ENCODE measurements at places on chromosomes 16 and 17.

DNA sequence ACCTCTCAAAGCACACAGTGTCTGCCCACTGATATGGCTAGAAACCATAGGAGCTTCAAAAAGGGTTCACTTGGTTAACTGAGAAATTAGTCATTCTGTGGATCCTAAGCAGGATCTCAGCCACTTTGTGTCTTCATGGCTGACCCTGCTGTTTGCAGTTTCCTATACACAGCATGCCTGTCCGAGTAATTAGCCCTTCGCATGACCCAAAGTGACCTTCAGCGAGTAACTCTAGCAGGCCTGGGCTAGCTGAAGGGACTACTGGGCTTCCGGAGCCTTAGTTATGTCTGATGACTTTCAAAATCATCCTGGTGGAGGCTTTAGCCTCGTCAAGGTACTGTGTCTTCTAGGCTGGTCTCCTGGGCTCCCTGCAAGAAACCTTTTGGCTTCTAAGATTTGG, 28.9 kb upstream of the FBXW10B start:
- no peak for DNase-seq

DNA sequence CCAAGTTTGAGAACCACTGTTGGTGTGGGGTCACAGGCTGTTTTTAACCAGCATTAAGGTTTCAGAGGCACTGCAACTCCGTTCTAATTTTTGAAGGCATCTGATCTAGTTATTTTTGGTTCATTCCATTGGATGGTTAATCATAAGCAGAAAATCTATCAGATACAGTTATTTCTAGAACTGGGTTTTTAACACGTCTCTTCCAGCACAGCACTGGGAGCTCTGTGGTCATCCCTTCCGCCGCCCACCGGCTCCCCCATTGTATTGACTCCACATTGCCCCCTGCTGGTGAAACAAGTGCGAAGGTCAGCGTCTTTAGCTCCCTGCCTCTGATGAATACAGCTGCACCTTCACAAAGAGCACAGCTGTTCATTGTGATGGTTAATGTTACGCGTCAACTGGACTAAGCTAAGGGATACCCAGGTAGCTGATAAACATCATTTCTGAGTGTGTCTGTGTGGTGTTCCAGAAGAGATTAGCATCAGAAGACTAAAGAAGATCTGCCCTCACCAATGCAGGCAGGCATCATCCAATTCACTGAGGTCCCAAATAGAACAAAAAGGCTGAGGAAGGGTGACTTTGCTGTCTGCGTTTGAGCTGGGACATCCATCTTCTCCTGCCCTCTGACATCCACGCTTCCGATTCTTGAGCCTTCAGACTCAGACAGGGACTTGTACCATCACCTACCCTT, 8.5 kb downstream of the CCL18 start:
- DNase-seq: peak; percentile 78

- peak; percentile 59 for DNase-seq
Measured at GRCh38 chr16:20901436-20902112, 1.0 kb downstream of the LYRM1 start.

- no peak for DNase-seq
Measured at GRCh38 chr17:72466606-72467005, 345.8 kb downstream of the SOX9 start.

DNA sequence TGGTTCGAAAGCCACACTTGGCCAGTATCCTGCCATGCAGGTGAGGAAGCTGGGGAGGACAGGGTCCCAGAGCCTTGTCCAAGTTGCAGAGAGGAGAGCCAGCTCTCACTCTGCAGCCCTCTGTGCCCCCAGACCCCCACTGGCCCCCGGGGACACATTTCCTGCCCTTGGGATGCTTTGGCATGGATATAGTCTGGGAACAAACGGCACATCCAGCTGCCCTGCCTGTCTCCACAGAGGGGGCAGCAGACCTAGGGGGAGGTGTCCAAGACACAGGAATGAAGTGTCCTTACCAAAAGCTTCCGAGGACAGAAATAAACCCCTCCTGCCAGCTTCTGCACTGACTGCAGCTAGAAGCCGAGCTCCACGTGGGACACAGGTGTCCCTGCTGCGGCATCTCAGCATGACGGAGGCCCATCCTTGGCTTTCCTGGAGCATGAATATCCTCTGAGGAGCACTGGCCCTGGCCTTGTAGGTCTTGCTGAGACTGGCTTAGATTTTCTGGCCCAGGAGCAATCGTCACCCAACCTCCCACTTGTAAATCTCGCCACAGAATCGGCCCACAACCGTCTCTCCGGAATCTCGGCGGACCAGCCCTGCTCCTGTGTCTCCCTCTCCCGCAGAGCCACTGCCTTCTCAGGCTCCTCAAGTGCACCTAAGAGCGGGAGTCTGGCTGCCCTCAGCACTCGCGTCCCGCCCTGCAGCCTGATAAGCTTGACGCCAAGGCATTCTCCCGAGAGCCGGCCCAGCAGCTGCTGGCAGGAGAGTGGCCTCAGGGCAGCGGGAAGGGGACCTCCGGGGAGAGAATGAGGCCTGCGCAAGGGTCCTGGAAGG, 1.1 kb upstream of the CAPN15 start:
- peak; percentile 23 for DNase-seq

GRCh38 chr17:66123163-66123562, 68.8 kb downstream of the CEP112 start:
- DNase-seq: no peak

DNA sequence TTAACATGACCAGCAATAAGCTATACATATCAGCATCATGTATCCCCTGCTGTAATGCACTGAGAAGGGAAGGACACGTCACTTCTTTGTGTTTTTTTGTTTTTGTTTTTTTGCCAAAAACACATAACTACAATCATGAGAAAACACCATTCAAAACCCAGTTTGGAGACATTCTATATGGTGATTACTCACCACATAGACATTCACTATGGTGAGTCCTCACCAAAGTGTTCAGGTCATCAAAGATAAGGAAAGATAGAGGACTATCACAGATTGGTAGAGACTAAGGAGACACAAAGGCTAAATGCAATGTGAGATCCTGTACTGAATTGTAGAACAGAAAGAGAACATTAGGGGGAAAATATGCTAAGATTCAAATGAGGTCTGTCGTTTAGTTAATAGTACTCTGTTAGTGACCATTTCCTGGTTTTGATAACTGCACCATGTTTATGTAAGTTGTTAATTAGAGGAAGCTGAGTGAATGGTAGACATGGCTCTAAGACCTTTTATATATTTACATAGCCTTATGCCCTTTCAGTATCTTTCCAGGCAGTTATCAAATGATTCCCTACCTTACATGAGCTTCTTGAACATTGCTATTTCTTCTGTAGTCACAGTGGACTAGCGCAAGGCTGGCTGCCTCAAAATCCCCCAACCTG, 46.6 kb downstream of the PIK3R5 start:
- DNase-seq: no peak

GRCh38 chr17:40538019-40538935, 27.0 kb downstream of the CCR7 start:
- DNase-seq: no peak

- no peak for DNase-seq
Measured at GRCh38 chr17:11140501-11140900, 100.5 kb upstream of the SHISA6 start.

DNA sequence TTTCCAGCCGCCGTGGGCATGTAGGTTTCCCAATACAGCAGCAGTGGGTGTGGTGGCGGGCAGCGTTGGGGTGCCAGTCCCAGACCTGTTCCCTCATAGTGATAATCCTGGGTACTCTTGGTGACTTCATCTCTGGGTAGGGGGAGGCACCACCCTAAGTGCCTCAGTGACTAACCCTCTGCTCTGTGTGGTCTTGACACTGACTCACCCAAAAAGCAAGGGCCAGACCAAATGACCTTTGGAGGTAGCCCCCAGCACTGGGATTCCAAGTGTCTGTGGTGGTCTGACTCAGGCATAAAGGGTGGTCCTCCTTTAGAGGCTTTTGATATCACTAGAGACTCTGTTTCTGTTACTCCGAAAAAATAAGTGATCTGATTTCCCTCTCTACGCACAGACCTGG, 908 bp downstream of the CALB2 start:
- DNase-seq: no peak

- DNase-seq: no peak
Measured at GRCh38 chr16:62130101-62130500, 93.9 kb upstream of the CDH8 start.

DNA sequence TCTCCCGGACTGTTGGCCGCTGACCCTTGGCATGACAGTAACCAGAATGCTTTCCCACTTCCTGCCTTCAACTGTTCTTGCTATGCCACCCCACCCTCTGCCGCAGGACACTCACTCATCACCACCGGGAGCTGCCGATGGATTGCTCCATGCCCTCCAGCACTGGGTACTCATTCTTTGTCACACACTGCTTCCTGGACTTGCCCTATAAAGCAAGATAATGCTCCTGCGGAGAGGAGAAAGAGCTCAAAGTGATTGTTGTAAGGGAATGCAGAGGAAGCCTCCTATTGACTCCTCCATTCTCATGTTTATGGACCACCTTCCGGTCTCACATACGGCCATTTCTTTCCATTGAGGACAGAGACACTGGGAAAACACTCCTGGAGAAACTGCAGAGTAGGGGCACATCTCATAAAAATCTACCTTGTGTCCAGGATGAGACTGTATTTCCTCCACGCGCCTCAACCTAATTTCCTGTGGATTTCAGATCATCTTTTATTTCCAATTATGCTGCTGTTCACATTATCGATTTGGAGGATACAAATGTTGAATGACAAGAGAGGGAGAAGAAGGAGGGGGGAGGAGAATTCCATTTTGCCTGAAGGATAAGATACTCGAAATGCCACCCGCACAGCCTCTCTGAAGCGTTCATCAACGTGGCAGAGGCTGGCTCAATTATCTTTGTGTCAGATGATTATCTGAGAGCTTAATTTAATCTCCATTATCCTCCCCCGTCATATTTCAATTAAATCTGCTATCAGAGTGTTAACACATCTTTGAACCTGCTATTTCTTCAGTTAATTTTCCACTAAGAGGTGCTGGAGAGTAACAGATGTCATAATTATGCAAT, 486.1 kb upstream of the SALL1 start:
- no peak for DNase-seq

DNA sequence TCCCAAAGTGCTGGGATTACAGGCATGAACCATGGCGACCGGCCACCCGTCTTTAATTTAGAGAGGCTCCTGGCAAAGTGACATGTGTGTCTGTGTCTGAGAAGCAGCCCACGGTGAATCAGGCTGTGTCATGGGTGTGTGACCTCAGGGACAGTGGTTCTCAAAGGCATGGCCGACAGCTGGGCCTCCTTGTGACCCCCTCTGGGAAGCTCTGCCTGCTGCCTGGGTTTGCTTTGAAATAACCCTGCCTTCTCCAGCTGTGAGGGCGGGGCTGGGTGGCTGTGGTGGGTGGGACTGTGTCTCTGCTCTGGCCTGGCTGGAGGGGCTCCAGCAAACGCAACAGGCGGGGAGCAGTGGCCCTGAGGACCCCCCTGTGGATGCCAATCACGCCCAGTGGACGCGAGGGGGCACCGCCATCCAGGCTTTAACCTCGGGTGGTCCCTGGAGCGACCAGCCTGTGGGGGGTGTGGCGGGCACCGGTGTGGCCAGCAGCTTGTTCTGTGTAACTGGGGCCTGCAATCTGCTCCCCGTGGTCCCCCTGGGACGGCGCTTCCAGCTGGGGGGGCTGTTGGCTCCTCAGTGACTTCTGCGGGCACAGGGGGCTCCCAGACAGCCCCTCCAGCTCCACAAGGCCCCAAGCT, 8.8 kb upstream of the APRT start:
- no peak for DNase-seq

DNA sequence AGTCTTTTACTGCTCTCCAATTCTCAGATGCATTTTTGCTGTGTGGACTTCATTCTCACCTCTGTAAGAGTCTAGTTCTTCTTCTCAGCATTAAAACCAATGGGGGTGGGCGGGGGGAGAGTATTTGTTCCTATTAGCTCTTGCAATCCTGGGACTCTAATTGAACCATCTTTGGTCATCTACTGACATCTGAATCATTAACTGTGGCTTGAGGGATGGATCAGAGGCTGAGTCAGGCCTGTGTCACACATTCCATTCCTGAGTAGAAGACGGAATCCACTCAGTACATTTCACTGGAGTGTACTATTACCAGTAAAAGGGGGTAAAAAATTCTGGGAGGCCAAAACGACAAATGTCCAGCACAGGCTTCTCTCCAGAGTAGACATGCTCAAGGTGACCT, 12.8 kb upstream of the ZNF23 start:
- no peak for DNase-seq

DNA sequence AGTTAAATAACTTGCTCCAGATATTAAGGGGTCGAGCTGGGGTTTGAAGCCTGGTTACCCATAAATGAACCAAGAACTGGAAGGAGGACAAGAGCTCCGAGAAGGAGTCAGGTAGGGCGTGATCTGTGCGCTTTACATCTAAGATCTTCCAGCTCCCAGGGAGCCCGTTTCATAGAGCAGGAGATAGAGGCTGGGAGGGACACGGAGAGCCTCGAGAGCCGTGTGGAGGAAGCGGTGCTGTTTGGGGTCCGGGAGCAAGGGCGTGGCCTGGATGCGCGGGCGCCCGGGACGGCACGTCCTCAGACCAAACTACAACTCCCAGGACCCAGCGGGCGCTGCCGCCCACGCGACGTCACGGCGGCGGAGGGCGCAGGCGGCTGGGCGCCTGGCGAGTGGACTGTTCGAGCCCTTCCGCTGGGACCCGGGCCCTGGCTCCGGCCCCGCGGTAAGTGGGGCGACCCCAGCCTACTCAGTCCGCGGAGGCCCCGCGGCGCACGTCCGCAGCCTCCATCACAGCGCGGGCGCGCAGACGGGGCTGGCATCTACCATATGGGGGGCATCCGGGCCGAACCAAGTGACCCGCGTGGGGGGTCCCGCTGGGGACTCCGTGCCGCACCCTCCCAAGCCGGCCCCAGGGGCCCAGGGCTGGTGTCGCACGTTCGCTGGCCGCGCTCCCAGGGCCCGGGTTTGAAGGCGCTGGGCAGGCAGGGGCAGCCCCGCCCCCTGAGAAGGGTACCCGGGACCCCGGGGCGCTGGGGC, at the start of gene BCKDK:
Gene BCKDK (plus strand): TSS at position 352 of the 759 bp plus-strand sequence. CDS start 838 bp downstream, outside the sequence.
- peak; percentile 80 for DNase-seq

DNA sequence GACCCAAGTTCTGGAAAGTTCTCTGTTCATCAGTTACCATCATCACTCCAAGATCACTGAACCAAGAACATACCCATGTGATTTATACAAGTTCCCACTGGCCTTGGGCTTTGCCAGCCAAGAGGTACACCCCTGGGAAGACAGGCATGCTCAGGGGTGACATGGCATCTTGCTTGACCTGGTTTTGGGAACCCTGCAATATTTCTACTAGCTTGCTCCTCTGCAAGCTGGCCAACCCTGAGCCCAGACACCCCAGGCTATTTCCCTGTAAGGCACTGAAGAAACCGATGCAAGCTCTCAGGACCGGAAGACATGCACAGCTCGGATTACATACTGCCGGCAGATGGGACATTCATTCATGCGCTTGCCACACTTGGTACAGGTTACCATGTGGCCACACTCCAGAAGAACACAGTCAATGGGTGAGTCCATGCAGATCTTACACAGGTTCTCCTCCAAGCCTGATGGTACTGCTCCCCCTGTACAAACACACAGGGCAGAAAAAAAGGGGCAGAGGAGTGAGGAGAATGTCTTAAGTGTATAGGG, 31.4 kb downstream of the LIG3 start:
- DNase-seq: no peak

DNA sequence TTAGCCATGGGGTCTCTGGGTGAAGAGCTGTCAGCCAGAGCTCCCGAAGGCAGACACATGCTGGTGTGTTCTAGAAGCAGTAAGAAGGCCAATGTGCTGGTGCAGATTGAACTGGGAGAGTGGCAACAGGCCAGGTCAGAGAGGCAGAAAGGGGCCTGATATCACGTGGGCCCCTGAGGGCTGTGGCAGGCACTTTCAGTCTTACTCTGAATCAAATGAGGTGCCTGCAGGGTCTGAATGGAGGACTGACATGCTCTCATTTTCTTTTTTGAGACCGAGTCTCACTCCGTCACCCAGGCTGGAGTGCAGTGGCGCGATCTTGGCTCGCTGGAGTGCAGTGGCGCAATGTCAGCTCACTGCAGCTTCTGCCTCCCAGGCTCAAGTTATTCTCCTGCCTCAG, 293.8 kb downstream of the ABCC12 start:
- DNase-seq: no peak
